ENCODE measurements at places on chromosomes 16 and 17.

DNA sequence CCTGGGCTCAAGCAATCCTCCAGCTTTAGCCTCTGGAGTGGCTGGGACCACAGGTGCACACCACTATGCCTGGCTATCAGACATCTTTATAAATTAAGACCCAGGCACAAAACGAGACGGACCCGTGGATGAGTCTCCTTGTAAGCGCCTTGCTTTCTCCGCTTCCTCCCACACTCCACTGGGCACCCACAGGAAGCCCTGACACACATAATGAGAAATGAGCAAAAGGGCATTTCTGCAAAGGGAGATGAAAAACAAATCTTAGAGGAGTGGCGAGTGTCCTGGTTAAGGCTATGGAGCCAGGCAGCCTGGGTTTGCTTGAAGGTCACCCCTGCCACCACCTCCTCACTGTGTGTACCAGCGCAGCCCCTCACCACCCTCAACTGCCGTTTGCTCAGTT, 56.3 kb downstream of the XYLT1 start:
- no peak for DNase-seq

DNA sequence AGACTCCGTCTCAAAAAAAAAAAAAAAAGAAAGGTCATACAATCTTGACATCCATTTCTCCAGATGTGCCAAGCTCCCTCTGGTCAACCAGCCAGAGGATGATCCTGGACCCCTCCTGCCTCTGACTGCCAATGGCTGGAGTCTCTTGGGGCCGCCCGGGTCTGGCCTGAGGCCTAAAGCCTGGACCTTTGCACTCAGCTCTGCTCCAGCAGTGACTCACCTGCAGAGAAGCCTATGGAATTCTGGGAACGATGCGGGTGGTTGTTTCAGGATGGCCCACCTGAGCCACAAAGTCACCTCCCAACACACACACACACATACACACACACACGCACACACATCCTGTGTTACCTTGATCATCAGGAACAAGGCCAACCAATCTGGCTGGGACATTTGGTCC, 64.0 kb upstream of the DNAH17 start:
- no peak for DNase-seq

- DNase-seq = no peak
These were observed 8.9 kb downstream of the VPS4A start for GRCh38 chr16:69319826-69320739.

GRCh38 chr16:82231008-82231787, 61.2 kb upstream of the MPHOSPH6 start:
- DNase-seq = no peak

GRCh38 chr16:11824362-11824761, 27.0 kb downstream of the RSL1D1 start:
- DNase-seq = no peak

- no peak for DNase-seq
These were observed 24.3 kb upstream of the KRT20 start for GRCh38 chr17:40909351-40909750.

DNA sequence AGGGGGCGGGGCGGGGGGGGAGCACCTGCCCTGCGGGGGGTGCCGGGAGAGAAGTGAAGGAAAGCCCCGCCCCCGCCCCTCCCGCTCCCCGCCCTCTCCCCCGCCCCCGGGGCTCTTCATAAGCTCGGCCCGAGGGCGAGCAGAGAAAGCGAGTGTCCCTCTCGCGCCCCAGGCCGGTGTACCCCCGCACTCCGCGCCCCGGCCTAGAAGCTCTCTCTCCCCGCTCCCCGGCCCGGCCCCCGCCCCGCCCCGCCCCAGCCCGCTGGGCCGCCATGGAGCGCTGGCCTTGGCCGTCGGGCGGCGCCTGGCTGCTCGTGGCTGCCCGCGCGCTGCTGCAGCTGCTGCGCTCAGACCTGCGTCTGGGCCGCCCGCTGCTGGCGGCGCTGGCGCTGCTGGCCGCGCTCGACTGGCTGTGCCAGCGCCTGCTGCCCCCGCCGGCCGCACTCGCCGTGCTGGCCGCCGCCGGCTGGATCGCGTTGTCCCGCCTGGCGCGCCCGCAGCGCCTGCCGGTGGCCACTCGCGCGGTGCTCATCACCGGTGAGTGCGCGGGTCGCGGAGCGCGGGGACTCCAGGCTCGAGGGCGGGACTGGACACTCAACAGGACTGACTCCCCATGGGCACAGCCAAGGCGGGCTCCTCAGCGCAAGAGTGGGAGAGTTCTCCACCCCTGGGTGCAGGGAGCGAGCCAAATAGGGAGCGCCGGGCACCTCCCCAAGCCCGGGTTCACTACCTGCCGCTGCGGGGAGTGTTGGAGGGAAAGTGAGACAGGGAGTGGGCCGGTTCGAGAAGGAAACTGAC, at the start of gene HSD11B2:
Gene HSD11B2 (plus strand): TSS at position 145 of the 798 bp plus-strand sequence. CDS start 128 bp downstream, at position 273.
- DNase-seq = no peak

GRCh38 chr16:21100447-21100846, 50.2 kb downstream of the DNAH3 start:
- no peak for DNase-seq

GRCh38 chr17:4947411-4948165, 742 bp downstream of the PFN1 start:
- no peak for DNase-seq

GRCh38 chr17:8797621-8798175, 1.5 kb downstream of the MFSD6L start:
- DNase-seq = no peak

DNA sequence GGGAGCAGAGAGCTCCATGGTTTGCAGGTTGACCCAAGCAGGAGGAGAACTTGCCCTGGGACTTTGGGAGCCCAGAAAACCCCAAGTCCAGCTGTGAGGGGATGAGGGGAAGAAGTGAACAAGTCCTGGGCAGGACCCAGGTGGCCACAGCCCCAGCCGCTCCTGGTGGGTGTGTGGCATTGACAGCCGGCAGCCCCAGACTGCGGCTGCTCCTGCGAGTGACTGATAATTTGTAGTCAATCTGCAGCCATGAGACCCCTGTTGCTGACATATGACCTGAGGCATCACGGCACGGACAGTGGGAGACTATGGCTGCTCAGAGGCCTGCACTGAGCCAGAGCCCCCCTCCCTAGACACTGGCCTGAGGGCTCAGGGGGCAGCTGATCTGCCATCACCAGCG, 66.4 kb downstream of the PRMT7 start:
- no peak for DNase-seq

DNA sequence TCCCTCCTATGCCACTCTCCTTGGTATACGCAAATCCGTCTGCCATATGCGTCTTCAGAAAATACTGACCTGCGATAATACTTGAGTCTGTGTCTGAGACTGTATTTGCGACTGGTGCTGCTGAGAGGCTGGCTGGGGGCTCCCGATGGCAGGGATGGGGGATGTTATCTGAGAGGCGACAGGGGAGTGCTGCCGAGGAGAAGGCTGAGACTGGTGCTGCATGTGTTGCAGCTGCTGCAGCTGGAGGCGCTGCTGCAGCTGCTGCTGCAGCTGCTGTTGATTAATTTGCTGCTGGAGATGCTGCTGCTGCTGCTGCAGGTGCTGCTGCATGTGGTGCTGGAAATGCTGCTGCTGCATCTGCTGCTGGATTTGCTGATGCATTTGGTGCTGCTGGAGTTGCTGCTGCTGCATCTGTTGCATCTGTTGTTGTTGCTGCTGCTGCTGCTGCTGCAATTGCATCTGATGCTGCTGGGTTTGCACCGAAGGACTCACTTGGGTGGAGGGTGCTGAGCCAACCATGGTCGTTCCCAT, 107.7 kb downstream of the TOX3 start:
- DNase-seq = no peak

DNA sequence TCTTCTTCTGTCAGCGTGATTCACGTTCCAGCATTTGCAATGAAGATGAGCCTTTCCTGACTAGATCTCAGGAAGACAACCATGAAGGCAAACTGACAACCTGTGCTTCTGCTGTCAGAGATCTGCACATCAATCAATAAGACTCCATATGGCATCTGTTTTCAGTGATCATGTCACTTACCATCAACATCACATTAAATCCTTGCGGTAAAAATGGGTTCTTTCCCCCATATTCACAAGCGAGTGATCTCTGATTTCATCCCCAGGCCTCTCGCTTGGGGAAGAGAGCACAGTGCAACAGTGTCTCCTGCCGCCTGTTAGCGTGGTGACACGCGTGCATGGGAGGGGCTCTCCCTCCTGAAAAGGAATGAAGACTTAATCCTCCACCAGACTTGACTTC, 11.1 kb downstream of the NACA2 start:
- DNase-seq = no peak
